ENCODE measurements at places on chromosomes 7 and 10. TPM values are rescaled to one million over a fixed set of nuclear protein-coding genes. Genes with fewer than 3 reads are reported as not detected.

ANKRD30A gene
- total RNA-seq = not detected

CNPY1 gene
- total RNA-seq = not detected

ACBD5 gene
- 15.2 TPM for total RNA-seq

HOGA1 gene
- 0.28 TPM for total RNA-seq

AKR1C2 gene
- 13.5 TPM for total RNA-seq

PAX4 gene
- total RNA-seq = not detected

Measured in smooth muscle cell of bladder (primary cell).